ENCODE measurements at places on chromosomes 12 and 14.

- peak; percentile 62 for DNase-seq
Measured at GRCh38 chr12:12467688-12468261, 94.9 kb downstream of the DUSP16 start.

DNA sequence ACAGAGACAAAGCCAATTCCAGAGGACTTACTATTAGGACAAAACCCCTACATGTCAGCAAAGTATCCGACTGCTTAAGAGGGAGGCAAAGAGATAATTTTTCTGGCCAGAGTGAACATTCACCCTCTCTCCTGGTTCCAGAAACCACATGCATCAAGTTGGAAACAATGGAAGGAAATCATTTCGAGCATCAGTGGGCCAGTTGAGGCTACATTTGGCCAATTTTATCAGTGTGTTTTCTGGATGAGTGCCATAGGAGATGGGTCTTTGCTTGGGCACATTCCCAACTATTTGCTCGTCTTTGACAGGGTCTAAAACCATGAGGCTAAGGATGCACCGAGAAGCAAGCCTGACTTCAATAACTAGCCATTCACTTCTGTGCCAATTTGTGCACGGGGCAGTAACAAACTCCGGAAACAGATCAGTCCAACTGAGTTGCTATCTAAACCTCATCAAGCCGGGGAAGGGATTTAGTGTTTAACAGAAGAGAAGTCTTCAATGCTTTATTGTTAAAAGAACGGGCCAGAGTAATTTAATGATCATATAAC is 17.4 kb downstream of the EGLN3 start:
- no peak for DNase-seq

- DNase-seq = no peak
Measured at GRCh38 chr14:37545174-37545573, 49.9 kb downstream of the FOXA1 start.

- DNase-seq = no peak
Measured at GRCh38 chr14:60720962-60721325, 3.2 kb downstream of the SIX4 start.

DNA sequence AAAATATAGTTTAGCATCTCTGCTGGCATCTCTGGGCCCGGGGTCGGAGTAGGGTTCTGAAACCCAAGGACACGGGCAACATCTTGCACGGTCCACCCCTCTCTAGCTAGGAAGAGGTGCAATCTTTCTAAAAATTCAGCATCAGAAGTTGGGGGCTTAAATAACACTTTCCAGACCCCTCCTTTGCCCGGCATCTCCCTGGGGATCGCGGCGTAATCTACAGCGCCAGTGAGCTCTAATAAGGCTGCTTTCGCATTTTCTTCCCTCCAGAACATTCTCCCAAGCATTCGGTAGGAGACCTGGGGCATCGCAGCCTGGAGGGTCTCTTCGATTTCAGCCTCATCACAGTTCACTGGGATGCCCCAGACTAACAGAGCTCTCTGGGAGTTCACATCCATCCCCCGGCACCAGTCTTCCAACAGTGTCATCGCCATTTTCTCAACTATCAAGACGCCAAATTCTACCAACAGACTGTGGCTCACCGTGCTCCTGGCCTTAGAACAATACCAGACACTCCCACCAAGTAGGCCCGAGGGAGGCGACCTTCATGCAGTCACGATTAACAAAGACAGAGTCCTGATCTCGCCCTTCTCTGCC is 880 bp downstream of the PNMA1 start:
- DNase-seq = no peak

DNA sequence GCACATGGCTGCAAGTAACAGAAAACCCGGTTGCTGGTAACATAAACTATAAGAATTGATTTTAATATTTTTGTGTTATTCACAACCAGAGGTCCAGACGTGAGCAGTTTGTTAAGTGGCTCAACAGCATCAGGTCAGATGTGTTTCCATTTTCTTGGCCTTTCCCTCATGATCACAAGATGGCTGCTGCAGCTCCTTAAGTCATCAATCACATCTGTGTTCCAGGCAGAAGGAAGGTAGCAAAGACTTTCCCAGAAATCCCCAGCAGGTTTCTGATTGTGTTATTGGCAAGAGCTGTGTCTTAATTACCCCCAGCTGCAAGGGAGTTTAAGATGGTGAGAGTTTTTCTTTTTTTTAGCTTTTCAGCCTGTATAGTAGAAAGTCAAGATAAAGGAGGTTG is 40.4 kb upstream of the MYL2 start:
- DNase-seq = no peak

GRCh38 chr14:34364201-34364600 is 97.8 kb downstream of the SPTSSA start:
- DNase-seq = no peak

DNA sequence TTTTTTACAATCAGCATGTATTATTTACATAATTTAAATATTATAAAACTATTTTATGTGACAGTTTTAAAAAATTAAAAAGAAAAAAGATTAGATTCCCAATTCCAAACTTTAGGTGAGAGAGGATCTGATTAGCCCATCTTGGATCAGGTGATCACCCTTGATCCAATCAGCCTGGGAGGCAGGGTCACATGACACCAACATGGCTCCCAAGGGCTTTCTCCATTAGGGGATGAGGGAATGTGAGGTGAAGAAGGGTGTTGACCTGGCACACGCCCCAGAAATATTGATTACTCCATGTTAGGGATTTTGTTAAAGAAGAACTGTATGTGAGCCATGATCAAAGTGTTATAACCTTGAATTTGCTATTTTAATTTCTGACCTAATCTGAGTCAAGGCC is 225.4 kb downstream of the RBM19 start:
- DNase-seq = no peak

DNA sequence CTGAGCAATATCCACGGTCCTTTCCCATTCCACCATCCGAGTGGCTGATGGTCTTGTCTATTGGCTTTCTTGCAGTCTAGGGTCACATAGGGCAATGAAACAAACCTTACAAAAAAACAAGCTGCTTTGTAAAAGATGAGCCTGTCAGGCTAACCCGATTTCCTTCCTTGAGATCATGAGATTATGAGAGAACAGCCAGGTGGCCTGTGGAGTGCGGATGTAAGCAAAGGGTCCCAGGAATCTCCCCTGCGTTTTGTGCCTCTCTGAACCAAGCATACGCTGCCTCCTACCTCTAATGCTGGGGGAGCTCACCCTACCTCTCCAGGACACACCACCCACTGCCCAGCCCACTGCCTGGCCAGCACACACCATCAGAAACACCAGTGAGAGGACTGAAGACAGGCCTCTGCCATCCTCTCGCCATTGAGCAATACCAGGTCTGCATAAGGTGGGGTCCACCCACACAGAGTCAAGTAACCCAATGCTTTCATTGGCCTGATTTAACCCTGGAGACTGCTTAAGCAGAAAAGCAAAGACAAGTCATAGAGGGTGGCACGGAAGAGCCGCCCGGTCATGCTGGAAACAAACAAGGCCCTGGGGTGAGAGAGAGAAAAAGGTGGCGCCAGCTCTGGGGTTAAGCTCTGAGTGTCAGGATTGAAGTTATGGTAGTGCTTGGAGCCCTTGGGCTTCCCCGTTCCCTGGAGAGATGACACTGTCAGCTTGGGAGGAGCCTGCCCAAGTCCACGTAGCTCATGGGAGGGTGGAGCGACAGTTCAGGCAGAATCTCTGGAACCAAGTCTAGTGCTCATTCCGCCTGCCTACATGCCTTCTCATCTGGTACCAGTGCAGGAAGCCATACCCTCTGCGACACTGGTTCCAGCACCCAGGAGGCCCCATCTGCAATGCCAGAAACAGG is 46.6 kb downstream of the CALM1 start:
- DNase-seq = no peak

GRCh38 chr14:51963286-51963685 is 26.1 kb upstream of the RTRAF start:
- no peak for DNase-seq

- DNase-seq = no peak
Measured at GRCh38 chr12:130776857-130777339, 60.8 kb upstream of the RIMBP2 start.

DNA sequence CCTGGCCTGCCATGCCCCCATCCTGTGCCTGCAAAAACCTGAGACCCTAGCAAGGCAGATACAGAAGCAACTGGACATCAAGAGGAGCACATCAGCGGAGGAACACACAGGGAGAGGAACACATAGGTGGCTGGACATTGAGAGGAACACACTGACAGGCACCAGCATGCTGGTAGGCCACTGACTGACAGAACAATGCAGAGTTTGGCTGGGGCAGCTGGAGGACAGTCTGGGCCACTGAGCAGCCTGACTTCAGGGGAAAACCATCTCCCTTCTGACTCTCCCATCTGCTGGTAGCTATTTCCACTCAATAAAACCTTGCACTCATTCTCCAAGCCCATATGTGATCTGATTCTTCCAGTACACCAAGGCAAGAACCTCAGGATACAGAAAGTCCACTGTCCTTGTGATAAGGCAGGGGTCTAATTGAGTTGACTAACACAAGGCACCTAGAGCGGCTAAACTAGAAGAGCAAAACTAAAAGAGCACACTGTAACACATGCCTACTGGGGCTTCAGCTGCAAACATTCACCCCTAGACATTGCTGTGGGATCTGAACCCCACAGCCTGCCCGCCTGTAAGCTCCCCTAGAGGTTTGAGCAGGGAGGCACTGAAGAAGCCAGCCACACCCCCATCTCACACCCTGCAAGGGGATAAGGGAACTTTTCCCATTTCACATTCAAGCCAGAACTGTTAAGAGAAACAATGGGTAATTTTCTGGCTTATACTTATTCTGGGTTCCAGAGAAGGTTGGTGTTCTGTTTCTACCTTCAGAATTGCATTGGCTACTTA is 22.1 kb downstream of the CLECL1 start:
- no peak for DNase-seq

GRCh38 chr14:103739466-103739792 is 23.8 kb downstream of the ZFYVE21 start:
- DNase-seq = no peak

GRCh38 chr12:104737791-104738301 is 220.2 kb downstream of the SLC41A2 start:
- no peak for DNase-seq

DNA sequence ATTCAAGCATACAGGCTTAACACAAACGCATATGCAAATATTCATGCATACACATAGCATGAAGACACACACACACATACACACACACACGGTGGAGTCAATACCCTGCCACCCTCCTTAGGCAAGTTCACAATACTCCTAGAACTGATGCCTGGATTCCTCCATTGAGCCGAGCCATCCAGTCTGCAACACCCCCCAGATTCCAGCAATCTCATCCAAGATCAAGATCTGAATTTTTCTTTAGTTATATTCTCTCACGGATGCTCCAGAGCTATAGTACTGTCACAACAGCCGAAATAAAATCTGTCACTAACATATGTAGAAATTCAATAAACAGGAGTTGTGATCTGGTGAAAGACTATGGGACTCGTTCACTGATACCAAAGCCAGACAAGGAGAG is 110.8 kb downstream of the NUAK1 start:
- no peak for DNase-seq

GRCh38 chr12:118206107-118206412 is 70.1 kb downstream of the PEBP1 start:
- no peak for DNase-seq

DNA sequence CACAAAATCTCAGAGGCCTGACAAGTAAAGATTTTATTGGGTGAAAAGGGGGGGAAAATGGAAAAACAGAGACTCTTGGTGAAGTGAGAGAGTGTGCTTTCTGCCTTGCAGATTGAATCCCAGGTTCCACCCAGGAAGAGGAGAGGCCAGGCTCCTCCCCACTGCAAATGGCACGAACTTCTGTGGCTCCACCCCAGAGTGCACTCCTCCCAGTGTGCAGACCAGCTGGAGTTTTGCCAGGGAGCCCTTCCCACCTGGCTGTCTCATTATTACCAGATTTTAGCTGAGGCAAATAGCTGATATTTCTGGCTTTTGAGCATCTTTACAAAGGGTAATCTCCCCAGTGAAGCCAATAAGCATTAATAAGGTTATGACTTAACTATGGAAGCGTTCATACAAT is 51.9 kb downstream of the TESPA1 start:
- no peak for DNase-seq

- no peak for DNase-seq
Measured at GRCh38 chr14:65332141-65332871, 80.2 kb upstream of the FUT8 start.

- no peak for DNase-seq
Measured at GRCh38 chr14:24366413-24366720, 1.6 kb upstream of the NFATC4 start.

DNA sequence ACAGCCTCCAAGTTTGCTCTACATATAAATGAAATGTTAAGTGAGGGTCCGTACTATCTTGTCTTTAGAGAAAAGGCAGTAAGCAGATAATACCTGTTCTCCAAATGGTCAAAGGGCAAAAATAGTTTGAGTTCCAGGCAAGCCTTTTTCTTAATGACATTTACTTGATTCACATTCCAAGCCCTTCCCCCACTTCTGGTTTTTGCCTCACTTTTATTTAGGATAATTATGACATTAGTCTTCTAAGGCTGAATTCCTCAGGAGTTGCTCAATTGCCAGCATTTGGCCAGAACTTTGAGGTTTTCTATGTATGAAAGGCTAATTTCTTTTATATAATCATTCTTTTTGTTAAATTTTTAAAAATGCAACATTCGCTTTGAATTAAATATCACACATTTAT is 62.5 kb upstream of the DUSP6 start:
- no peak for DNase-seq

GRCh38 chr14:99792551-99793212 is 531 bp upstream of the EML1 start:
- peak; percentile 6 for DNase-seq

DNA sequence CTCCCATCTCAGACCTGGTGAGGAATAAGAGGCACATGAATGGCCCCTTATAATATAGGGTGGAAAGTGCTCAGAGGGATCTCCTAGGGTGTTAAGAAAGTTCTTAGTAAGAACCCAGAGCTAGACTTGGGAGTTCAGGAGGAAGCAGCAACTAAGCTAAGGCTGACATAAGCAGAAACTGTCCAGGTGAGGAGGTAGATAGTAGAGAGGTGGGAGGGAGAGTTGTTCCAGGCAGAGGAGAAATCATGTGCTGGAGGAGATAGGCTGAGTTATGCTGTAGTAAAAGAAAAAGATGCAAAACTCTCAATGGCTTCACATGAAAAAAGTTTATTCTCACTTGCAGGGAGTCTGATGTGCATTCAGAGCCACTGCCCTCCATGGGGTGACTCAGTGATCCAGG is 50.7 kb downstream of the FOS start:
- no peak for DNase-seq

- DNase-seq = peak; percentile 87
Measured at GRCh38 chr12:52980650-52981423, 25.4 kb upstream of the EIF4B start.

All from CD4-positive, alpha-beta T cell treated with Interleukin-6 for 4 hours (primary cell).